ENCODE measurements at places on chromosomes 1 and 21. TPM values are rescaled to one million over a fixed set of nuclear protein-coding genes. Genes with fewer than 3 reads are reported as not detected.
A peak's percentile ranks its signal among the peaks of the same experiment; 100 is the strongest.

DNA sequence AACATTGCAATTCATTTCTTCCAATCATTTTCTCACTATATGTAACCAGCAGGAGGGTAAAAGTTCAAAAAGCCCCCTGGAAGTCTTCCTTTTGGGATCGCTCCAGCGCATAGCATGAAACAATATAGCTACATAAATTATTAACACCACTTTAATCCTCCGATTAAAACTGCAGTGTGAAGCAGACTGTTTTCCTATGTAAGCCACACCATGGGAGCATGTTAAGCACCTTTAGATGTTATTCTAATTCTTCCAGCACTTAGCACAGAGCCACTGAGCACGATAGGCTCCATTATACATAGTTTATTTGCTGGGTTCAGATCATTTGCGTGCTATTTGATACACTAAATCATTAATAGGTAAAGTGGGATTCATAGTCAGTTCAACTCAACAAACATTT is 18.4 kb upstream of the GADD45A start:
- H3K36me3 ChIP-seq = no peaks in the 10 kb centered on the region
- H3K27ac ChIP-seq = no peak overlapping the region
- DNase-seq = no peak
- H3K4me3 ChIP-seq = no peak overlapping the region

DNA sequence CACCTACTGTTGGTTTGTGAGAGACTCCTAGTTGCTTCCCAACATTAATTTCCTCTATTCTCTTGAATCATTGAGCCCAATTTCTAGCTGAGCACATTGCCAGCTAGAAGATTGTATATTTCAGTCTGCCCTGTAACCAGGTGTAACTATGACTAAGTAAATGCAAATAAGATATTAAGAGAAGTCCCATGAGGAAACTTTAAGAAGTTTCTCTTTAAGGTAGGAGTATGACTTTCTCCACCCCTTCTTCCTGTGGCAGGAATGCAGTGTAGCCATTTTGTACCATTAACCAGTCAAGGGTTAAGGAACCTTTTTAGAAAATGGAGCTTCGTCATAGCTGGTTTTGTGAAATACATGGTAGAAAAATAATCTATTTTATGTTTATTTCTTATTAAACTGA is 534.2 kb upstream of the RGS18 start:
- DNase-seq = no peak
- no peaks in the 10 kb centered on the region for H3K36me3 ChIP-seq
- H3K4me3 ChIP-seq = no peak overlapping the region
- no peak overlapping the region for H3K27ac ChIP-seq
- no peaks in the 10 kb centered on the region for H3K4me1 ChIP-seq

GRCh38 chr1:18397641-18398040 is 83.1 kb upstream of the KLHDC7A start:
- H3K4me1 ChIP-seq = no peaks in the 10 kb centered on the region
- no peak for DNase-seq
- no peak overlapping the region for H3K27ac ChIP-seq
- H3K27me3 ChIP-seq = no peaks in the 10 kb centered on the region
- no peak overlapping the region for H3K4me3 ChIP-seq

GRCh38 chr1:206128196-206128595 is 11.0 kb upstream of the AVPR1B start:
- no peaks in the 10 kb centered on the region for H3K36me3 ChIP-seq
- no peak for DNase-seq
- no peak overlapping the region for H3K27ac ChIP-seq
- no peaks in the 10 kb centered on the region for H3K4me1 ChIP-seq

DNA sequence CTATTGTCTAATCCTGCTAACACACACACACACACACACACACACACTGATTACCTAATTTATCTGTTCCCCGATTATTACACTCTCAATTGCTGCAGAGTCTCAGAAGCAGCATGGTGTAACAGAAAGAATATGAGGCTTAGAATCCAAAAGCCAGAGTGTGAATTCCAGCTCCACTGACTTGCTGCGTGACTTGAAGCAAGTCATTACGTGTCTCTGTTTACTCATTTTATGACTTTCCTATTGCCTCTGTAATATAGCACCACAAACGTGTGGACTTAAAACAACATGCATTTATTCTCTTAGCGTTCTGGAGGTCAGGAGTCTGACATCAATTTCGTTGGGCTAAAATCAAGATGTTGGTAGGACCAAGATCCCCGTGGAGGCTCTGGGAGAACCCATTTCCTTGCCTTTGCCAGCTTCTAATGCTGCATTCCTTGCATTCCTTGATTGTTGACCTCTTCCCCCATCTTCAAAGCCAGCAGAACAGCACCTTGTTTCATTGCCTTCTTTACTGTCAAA is 55.9 kb upstream of the ATP5PO start:
- no peaks in the 10 kb centered on the region for H3K27me3 ChIP-seq
- H3K27ac ChIP-seq = no peak overlapping the region
- no peak overlapping the region for H3K4me3 ChIP-seq
- H3K36me3 ChIP-seq = no peaks in the 10 kb centered on the region
- no peak for DNase-seq
- H3K4me1 ChIP-seq = peaks cover 57% of the 10 kb centered on the region

DNA sequence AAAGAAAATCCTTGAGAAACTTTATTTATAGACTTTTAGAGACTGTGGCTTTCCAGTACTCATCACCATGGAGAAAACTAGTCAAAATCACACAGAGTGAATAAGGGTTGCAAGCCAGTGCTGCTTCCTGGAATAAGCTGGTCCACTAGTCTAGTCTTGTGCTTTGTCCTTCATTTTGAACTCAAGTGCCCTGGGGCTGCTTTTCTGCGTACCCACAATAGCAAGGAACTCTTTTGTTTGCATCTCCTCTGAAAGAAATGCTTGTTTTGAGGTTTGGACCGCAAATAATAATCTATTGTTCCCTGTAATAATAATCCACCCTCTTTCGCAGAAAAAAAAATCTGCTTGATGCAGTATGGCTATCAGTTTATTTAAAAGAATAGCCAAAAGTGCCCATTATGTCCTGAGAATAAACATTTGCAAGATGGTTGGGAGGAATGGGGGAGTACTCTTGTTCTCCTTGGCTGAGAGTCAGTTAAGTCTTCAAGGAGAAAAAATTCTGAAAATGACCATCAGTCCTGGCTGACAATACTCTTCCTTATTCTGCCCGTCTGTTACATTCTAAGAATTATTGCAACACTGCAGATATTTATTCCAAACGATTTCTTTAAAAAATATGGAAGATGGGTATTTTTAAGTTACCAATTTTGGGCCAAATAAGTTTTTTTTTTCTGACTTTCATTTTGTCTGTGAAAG is 41.9 kb downstream of the MPZL1 start:
- no peaks in the 10 kb centered on the region for H3K4me1 ChIP-seq
- no peaks in the 10 kb centered on the region for H3K27me3 ChIP-seq
- peaks cover 33% of the 10 kb centered on the region for H3K36me3 ChIP-seq
- H3K4me3 ChIP-seq = no peak overlapping the region
- H3K27ac ChIP-seq = no peak overlapping the region

GRCh38 chr1:116125758-116126157 is 14.6 kb downstream of the MAB21L3 start:
- H3K27me3 ChIP-seq = no peaks in the 10 kb centered on the region
- peaks cover 43% of the 10 kb centered on the region for H3K36me3 ChIP-seq
- H3K4me3 ChIP-seq = no peak overlapping the region
- peak overlapping the region; percentile 35 for H3K27ac ChIP-seq
- H3K4me1 ChIP-seq = no peaks in the 10 kb centered on the region

DNA sequence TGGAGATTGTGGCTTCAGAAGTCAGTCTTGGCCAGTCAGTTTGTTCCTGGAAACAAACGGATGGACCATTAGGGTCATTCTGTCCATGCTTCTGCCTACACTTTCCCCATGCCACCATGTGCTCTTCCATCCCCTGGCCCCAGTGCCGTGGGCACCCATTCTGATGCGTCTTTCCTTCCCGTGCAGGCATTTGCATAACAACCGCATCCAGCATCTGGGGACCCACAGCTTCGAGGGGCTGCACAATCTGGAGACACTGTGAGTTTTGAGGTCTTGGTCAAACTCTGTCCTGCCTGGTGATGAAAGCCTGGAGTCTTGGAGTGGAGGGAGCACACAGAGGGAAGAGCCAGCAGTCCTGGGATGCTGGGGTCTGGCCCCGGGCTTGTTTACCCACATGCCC is 61.1 kb downstream of the UBE2T start:
- no peaks in the 10 kb centered on the region for H3K36me3 ChIP-seq
- peaks cover 12% of the 10 kb centered on the region for H3K4me1 ChIP-seq
- DNase-seq = no peak
- no peak overlapping the region for H3K27ac ChIP-seq
- H3K27me3 ChIP-seq = no peaks in the 10 kb centered on the region

DNA sequence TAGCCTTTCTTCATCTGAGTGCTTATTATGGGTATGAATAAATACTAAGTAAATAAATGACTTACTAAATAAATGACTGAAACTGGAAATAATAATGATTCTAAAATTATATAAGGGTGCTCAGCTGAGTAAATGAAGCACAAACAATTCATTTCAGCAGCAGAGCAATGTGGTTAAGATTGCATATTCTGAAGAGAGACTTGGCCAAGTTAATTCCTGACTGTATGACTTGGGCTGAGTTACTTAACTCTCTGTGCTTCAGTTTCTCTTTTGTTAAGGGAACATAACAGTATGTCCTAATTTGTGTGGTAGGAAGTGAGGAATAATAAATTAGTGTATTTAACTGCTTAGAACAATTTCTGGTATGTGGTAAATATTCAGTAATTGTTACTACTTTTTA is 19.1 kb downstream of the AGL start:
- H3K4me3 ChIP-seq = no peak overlapping the region
- H3K4me1 ChIP-seq = no peaks in the 10 kb centered on the region
- H3K27ac ChIP-seq = no peak overlapping the region
- no peak for DNase-seq

GRCh38 chr21:42745511-42746239 is 92.3 kb downstream of the PDE9A start:
- no peaks in the 10 kb centered on the region for H3K27me3 ChIP-seq
- no peaks in the 10 kb centered on the region for H3K36me3 ChIP-seq
- no peak overlapping the region for H3K4me3 ChIP-seq
- H3K4me1 ChIP-seq = no peaks in the 10 kb centered on the region
- no peak overlapping the region for H3K27ac ChIP-seq

DNA sequence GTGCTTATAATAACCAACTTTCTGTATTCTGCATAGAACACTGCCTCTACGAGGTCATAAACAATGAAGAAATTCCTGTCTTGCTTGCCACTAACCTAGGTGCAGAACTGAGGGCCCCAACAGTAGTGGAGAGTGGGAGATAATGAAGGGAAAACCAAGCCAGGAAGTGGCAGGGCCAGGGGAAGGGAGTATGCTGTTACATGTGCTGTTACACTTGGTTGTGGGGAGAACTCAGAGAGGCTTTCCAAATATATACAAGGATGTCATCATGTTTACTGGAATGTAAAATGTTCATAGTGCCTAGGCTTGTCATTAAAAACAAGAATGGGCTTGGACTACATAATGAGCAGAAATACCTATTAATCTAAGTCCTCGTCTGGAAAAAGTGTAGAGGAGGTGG is 31.1 kb downstream of the NHLH2 start:
- H3K36me3 ChIP-seq = no peaks in the 10 kb centered on the region
- H3K27ac ChIP-seq = no peak overlapping the region
- no peak overlapping the region for H3K4me3 ChIP-seq
- DNase-seq = no peak
- H3K4me1 ChIP-seq = peaks cover 4% of the 10 kb centered on the region

GRCh38 chr1:175077356-175078030 is 9.9 kb downstream of the TNN start:
- no peak for DNase-seq
- no peak overlapping the region for H3K27ac ChIP-seq
- H3K27me3 ChIP-seq = no peaks in the 10 kb centered on the region
- H3K4me3 ChIP-seq = no peak overlapping the region
- H3K36me3 ChIP-seq = no peaks in the 10 kb centered on the region

DNA sequence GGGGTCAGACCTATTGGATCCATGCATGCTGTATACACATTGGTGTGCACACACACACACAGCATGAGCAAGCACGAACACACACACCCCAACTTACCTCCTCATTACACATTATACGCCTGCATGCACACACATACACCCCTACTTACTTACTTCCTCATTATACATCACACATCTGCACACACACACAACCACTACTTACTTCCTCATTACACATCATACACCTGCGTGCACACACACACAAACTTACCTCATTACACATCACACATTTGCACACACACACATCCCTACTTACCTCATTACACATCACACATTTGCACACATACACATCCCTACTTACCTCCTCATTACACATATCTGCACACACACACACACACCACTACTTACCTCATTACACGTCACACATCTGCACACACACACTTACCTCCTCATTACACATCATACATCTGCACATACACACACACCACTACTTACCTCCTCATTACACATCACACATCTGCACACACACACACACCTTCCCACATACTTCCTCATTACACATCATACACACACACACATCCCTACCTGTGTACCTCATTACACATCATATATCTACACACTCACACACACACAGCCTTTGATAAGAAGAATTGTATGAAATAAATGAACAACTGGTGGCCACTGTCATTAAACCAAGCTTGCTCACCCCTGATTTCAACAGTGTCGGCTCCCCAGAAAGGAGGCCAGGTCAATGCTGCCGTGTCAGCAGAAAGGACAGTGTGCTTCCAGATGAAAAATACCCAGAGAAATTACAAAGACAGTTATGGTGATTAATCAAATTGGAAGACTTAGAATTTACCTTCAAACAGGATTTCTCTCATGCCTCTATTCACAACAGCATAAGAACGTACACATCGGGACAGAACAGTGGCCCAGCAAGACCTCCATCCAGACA is 117.8 kb downstream of the SETD4 start:
- H3K27me3 ChIP-seq = no peaks in the 10 kb centered on the region
- H3K4me1 ChIP-seq = no peaks in the 10 kb centered on the region
- no peaks in the 10 kb centered on the region for H3K36me3 ChIP-seq

DNA sequence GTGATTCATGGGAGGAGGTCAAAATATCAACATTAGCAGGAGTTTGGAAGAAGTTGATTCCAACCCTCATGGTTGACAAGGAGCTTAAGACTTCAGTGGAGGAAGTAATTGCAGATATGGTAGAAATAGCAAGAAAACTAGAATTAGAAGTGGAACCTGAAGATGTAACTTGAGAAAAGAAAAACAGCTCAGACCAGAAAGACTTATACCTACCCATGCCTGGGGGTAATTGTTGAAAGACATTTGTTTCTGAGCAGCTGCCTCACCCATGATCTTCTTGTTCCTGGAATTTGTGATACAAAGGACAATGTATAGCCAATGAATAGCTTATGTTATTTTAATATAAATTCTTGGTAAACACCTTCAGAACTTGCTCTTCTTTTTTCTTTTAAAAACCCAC is 128.6 kb downstream of the LRIG2 start:
- DNase-seq = no peak
- peaks cover 9% of the 10 kb centered on the region for H3K4me1 ChIP-seq
- H3K36me3 ChIP-seq = no peaks in the 10 kb centered on the region
- no peak overlapping the region for H3K4me3 ChIP-seq

- H3K27me3 ChIP-seq = no peaks in the 10 kb centered on the region
- H3K27ac ChIP-seq = no peak overlapping the region
- H3K4me3 ChIP-seq = no peak overlapping the region
- no peaks in the 10 kb centered on the region for H3K36me3 ChIP-seq
Observed at GRCh38 chr1:172167796-172168596, 252.5 kb upstream of the C1orf105 start.

ENO1 gene
- 1,218 TPM for total RNA-seq

XCL1 gene
- 0.76 TPM for total RNA-seq

THEM5 gene
- not detected for total RNA-seq

DCST1 gene
- total RNA-seq = not detected

SLC45A1 gene
- total RNA-seq = 0.38 TPM
